ENCODE measurements at places on chromosomes 2 and 18.

- no peak for DNase-seq
Measured at GRCh38 chr2:121849236-121849635, 93.8 kb downstream of the TSN start.

DNA sequence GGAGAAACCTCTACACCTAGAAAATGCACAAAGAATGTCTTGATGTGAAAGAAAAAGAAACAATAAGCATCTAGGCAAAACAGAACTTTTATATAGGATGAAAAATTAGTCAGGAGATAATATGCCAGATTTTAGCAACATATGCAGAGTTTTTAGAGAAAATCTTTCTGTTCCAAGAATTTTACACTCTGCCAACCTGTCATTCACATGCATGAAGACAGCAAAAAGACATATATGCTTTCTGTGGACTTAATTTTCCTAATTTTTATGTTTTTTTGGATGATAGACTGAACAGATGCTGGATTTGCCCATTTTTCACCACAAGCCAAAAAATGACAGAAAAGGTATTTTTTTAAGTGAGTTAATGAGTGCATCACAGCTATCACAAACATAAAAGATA is 637.3 kb downstream of the TRIB2 start:
- no peak for DNase-seq

- peak; percentile 59 for DNase-seq
Measured at GRCh38 chr2:172806493-172806892, 70.8 kb downstream of the RAPGEF4 start.

DNA sequence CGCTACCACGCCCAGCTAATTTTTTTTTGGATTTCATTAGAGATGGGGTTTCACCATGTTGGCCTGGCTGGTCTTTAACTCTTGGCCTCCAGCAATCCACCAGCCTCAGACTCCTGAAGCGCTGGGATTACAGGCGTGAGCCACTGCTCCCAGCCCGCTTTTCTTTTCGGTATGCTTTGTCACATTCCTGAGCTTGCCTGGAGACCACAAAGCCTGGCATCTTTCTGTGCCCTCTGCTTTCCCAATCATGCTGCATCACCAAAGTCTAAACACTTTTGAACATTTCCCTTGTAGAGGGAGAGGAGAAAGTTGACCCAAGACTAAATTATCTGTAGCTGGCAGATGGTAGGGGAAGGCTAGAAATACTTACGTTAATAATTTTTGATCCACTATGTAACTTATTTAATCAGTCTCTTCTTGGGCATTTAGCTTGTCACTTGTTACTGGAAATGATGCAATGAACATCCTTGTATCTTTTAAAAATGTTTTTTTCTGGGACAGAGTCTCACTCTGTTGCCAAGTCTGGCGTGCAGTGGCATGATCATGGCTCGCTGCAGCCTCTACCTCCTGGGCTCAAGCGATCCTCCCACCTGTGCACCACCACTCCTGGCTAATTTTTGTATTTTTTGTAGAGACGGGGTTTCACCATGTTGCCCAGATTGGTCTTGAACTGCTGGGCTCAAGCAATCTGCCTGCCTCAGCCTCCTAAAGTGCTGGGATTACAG is 2.7 kb upstream of the NPC1 start:
- DNase-seq: no peak

DNA sequence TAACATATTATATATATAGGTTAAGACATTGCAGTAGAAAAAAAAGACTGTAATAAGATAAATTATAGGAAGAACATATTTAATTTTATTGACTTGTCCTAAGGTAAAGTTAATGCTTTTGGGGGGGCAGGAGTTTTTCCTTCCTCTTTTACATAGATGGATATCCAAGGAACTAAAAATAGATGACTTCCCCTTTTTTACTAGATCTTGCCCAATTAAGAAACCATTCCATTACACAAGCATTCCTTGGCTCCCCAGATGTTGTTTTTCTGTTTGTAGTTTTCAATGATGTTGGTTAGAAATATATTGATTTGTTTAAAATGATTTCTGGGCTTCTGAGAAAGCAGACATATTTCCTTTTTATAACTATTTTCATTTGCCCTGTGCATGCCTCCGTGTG is 22.4 kb upstream of the PMAIP1 start:
- peak; percentile 47 for DNase-seq

- DNase-seq: no peak
Measured at GRCh38 chr2:9975328-9975727, 23.8 kb downstream of the GRHL1 start.

DNA sequence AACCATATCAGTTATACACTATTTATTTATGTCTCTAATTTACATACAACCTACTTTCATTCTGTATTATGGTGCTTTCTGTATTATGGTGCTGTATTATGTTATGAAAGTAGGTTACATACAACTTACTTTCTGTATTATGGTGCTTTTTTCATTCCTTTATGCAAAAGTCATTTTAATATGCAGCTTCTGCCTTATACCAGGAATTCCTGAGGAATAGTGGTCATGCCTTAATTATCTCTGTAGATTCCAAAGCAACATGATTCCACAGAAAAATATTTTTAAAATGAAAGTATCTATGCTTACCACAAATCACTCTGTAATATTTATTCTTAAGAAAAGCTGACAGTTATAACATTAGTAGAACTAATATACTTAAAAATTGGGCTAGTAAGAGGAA is 922.0 kb upstream of the NRXN1 start:
- no peak for DNase-seq

DNA sequence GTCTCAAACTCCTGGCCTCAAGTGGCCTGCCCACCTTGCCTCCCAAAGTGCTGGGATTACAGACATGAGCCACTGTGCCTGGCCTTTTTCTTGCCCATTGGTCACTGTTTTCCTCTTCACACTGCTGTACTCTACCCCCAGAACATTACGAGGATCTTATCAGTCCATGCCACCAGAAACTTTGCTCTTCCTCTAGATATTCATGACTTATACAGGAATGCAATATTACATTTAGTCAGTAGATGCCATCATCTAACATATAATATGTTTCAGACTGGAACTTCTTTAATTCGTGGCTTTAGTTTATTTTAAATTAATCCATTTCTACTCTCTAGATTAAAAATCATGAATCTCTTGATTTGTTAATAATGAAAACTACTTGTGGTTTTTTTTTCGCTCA is 135.5 kb downstream of the COMMD1 start:
- no peak for DNase-seq

- no peak for DNase-seq
Measured at GRCh38 chr18:68083776-68084175, 567.3 kb upstream of the DSEL start.

GRCh38 chr2:240920783-240921231 is 14.7 kb downstream of the CROCC2 start:
- no peak for DNase-seq

DNA sequence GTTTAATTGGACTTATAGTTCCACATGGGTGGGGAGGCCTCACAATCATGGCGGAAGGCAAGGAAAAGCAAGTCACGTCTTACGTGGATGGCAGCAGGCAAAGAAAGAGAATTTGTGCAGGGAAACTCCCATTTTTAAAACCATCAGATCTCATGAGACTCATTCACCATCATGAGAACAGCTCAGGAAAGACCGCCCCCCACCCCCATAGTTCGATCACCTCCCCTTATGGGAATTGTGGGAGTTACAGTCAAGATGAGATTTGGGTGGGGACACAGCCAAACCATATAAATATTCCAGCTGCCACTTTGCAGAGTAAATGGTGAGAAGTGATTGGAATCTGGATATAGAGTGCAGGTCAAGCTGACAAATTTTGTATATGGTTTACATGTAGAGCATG is 187.4 kb downstream of the ARL4C start:
- peak; percentile 46 for DNase-seq

- no peak for DNase-seq
Measured at GRCh38 chr18:56462276-56462675, 176.1 kb downstream of the TXNL1 start.

DNA sequence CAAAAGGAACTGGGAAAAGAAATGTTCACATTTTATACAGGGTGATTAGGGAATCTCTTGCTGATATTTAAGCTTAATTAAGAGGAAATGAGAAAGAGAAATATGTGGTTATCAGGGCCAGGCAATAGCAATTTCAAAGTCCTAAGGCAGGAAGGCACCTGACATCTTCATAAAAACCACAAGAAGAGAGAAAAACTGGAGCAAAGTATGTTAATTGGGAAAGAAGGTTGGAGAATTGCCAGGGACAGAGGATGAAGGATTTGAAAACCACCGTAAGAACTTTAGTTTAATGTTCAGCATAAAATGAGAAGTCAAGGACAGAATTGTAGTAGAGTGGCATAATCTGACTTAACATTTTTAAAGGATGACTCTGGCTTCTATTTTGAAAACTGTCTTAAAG is 691.8 kb upstream of the NRXN1 start:
- DNase-seq: no peak

- DNase-seq: peak; percentile 94
Measured at GRCh38 chr2:231925303-231926179, 655 bp downstream of the NPPC start.

- DNase-seq: no peak
Measured at GRCh38 chr2:172843266-172843582, 107.6 kb downstream of the RAPGEF4 start.

DNA sequence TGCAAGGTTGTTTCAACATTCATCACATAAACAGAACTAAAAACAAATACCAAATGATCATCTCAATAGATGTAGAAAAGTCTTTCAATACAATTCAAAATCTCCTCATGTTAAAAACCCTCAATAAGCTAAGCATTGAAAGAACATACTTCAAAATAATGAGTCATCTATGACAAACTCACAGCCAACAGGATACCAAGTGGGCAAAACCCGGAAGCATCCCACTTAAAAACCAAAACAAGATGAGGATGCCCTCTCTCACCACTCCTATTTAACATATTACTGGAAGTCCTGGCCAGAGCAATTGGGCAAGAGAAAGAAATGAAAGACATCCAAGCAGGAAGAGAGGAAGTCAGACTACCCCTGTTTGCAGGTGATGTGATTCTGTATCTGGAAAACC is 992.2 kb upstream of the PIK3C3 start:
- no peak for DNase-seq

DNA sequence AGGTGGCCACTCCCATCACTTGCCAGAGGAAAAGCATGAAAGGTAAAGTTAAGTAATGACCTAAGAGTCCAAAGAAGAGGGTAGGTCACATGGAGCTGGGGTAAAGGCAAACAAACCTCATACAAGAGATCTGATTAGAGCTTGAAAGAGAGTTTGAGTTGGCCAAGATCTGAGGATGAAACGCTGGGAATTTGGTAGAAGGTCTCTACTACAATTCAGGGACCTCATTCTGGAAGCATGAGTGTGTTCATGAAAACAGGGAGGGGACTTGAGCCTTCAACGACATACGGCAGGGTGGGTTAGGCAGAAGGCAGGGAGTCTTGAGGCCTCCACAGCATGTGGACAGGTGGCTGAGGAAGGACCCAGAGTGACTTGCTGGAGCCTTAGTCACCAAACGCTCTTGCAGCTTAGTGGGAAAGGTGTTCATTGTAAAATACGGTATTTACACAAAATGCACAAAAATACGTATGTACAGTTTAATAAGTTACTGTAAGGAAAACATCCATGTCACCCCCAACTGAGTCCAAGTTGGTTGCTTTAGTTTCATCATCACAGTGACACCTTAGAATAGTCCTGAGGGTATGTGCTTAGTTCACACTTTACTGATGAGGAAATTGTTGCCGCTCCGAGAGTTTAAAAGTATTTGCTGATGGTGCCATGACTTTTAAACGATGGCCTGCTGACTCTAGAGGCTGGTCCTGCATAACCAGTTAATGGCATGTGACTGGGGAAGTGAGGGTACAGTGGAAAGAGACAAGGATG is 5.0 kb upstream of the FARP2 start:
- no peak for DNase-seq

DNA sequence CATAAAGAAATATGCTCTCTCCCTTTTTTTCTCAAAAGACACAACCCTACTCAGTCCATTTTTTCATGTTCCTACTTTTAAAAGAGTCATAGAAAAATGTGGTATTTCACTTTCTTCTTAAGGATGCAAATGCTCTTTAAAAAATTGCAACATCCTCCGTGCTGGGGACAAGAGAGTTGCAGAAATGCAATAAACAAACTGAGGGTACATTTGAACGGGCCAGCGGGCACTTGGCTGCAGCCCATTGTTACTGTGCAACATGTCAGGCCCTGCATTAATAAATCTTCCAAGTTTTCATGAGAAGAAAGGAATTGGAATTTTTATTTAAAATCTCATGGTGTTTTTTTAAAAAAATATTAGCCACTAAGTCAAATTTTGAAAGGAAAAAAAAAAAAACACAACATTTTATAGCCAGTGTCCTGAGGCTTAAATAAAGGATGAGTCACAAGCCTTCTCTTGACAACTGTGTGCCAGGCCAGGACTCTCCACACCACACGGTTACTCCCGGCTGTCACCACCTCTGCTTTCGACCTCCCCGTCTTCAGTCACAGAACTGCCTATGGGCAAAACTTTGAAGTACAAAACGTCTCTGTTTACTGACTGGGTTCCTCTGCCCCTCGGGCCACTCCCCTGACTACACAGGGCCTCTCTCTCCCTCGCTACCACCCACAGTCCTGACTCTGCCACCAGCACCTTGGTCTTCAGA is 57.5 kb upstream of the MFF start:
- no peak for DNase-seq

DNA sequence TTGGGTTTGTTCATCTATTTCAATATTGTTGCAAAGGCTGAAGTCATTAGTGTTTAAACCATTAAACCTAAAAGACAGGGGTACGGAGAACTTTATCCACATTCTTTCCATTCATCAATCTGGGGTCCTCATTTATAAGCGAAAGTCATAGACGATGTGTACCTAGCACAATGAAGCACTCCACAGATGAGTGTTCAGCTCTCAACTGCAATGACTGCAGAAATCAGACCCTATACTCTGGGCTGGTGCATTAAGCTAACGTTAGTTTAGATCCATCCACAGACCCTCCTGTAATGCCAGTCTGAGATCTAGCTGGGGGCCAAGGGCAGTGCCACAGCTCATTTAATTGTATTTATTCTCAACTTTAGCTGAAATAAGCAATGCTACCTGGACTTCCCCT is 155.2 kb downstream of the AFF3 start:
- DNase-seq: no peak

- peak; percentile 70 for DNase-seq
Measured at GRCh38 chr2:12978066-12978835, 261.5 kb downstream of the TRIB2 start.

- no peak for DNase-seq
Measured at GRCh38 chr2:126222278-126222677, 433.7 kb upstream of the GYPC start.

GRCh38 chr2:216632952-216633615 is at the start of gene IGFBP2:
TSS of gene IGFBP2 (plus strand) at chr2:216633420. CDS start at chr2:216633524, 104 bp downstream.
- DNase-seq: peak; percentile 38

All from suppressor macrophage (primary cell).